ENCODE measurements at places on chromosomes 16 and 17.

DNA sequence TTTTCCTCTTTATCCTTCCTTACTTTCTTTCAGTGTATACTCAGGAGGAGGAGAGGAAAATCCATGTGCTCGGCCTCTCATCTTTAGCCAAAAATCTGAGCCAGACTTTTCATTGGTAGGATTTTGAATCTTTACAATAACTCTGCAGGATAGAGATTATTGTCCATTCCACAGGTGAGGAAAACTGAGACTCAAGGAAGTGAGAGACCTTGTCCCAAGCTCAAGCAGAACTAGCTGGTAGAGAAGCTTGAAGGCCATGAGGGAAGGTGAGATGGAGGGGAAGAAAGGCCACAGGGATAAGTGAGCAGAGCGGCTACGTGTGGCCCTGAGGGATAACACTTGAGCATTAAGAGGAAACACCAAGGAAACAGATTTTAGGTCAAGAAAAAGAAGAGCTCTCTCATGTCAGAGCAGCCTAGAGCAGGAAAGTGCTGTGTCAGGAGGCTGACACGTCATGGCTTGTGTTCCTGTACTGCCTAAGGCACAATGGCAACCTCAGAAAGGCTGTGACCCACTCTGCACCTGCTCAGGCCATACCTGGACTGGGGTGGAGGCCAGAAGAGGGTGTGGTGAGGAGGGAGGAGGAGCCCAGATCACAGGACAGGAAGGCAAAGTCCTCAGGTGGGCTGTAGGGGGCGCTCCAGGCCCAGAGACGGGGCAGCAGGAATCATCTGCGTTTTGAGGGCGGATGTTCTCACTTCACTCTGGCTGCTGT is 11.9 kb downstream of the MT4 start:
- DNase-seq, result peak; percentile 46

DNA sequence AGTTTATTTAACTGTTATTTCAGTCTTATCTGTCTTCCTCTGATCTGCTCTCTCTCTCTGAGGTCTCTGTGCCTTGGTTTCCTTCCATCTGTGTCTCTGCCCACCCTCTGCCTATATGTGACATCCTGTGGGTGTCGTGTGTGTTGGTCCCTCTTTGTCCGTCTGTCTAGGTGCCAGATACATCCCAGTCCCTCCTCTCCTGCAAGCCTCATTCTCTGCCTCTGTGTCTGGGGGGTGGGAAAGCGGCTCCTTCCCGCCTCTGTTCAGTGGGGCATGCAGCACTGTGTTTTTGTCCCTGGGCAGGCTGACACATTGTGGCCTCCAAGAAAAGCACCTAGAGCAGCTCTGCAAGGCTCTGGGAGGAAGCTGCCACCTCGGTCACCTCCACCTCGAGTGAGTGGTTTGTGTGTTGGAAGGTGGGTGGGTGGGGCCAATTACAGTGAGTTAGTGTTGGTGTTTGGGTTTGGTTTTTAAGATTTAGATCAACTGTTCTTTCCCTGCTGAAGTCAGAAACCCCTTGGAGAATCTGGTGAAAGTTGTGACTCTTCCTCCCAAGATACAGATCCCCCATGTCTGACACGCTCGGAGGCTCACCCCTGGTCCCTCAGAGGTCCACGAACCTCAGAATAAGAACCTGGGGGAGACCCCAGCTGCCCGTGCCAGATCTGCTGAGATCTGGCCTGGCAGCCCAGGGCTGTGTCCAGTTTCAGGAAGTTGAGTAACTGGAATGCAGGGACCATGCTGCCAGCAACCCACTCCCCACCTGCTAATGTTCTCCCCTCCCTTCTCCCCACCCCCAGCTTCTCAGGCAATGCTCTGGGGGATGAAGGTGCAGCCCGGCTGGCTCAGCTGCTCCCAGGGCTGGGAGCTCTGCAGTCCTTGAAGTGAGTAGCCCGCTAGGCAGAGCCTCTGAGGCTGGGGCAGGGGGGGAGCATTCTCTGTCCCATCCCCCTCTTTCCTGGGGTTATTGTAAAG is 50.9 kb upstream of the CPNE2 start:
- DNase-seq, result peak; percentile 64

GRCh38 chr17:63196772-63197335 is 230.8 kb downstream of the TANC2 start:
- DNase-seq, result no peak

DNA sequence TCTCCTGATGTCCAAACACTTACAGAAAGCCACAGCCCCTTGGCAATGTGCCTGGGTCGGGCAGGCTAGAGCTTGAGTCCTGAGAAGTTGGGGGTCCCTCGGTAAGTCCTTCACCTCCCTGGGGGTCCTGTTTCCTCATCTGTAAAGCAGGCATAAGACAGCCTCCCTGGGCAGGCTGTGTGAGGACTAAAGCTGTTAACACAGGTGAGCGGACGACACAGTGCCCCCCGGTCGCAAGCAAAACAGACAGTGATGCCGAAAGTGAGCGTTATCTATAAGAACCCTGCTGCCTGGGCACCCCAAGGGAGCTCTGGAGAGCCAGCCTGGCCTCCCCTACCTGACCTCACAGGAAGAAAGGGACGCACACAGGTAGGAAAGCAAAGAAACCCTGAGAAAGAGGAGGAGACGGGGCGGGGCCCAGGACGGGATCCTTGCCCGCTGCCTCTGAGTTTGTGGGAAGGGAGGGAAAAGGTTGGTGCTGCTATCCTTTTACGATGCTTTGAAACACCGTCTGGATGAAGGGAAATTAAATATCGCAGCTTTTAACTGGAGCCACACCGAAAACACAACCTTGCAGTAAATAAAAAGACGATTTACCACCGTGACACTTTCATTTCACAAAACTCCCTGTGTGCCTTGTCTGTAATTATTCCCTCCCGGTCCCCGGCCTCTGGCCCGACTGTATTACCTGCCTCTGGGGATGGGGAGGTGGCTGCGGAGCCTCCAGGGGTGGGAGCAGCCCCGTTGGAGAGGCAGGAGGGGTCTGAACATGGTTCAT is 67.1 kb downstream of the ENGASE start:
- no peak for DNase-seq

DNA sequence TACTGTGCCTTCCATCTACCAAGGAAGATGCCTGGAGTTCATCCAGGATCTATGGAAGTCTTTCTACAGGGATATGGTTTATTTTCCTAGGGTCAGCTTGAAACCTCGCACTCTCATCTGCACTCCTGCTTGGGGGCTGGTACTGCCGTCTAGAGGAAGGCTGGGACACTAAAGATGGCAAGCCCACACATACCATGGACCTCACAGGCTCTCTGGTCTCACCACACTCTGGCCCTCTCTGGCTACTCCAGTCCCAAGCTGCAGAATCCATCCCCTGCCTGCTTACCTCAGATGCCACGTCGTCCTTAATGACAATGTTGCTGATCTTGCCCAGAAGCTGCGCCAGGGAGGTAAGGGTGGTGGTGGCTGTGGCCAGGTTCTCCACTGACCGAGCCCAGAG is 2.1 kb upstream of the UNC119 start:
- DNase-seq, result no peak

DNA sequence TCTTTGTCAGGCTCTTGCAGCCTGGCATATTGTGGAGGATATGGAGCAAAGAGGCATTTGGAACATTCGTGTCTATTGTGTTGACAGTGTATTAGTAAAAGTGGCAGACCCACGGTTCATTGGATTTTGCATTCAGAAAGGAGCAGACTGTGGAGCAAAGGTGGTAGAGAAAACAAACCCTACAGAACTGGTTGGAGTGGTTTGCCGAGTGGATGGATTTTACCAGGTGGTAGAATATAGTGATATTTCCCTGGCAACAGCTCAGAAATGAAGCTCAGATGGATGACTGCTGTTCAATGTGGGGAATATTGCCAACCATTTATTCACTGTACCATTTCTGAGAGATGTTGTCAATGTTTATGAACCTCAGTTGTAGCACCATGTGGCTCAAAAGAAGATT is 44.5 kb downstream of the EFCAB13 start:
- no peak for DNase-seq

DNA sequence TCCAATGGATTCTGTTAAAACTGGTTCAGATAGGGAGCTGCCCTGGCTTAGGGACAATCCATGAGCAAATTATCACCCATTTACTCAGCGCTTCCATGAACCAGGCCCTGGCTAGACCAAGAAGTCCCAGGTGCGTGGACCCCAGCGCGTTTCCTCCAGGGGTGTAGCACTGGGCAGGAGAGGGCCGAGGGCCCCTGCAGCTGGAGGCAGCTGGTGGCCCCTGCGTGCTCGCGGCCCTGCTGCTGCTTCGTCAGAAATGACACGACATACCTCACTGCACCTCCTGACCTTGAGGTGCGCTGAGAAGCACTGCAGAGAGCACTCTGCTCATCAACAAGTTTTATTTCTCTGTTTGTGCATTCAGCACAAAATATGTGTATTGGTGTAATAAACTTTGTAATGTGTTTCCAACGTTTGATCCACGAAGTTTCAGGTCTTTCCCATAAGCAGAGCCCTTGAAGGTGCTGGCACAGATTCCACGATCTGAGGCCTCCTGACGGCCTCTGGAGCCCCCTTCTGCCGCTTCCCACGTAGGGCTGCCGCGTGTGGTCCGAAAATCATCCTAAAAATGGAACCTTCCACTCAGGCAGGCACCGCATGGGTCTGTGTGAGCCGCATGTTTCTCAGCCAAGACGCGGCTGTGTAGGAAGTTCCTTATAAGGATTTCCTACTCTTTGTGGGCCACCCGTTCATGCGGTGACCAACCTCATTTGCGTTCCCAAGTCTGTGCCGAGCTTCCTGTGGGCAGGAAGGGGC is 50.8 kb upstream of the ZCCHC14 start:
- no peak for DNase-seq

DNA sequence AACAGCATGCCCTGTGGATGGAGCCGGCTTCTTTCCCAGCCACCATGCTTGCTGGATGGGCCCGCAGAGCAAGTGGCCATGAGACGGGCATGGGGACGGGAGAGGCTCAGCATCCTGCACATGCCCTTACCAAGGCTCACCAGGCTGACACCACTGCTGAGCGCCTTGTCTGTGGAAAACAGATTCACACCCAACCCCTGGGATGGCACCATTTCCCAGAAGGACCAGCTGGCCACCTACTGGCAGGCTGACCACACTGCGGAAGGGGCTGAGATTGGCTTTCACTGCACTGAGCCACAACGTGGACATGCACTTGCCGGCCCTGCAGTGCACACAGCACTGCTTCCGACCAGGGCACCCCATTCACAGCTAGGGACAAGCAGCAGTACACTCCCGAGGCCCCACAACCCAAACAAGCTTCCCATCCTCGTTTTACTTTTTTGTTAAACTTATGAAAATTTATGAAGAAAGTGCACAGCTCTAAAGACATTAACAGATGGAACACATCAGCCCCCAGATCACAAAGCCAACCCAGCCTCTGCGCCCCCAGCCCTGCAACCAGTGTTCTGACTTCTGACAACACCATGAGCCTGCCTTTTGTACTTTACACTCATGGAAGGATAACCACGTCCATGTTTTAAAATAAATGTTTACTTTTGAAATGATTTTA is 13.9 kb upstream of the KRTAP17-1 start:
- DNase-seq, result no peak

- no peak for DNase-seq
Measured at GRCh38 chr17:65104541-65104940, 32.6 kb upstream of the RGS9 start.

DNA sequence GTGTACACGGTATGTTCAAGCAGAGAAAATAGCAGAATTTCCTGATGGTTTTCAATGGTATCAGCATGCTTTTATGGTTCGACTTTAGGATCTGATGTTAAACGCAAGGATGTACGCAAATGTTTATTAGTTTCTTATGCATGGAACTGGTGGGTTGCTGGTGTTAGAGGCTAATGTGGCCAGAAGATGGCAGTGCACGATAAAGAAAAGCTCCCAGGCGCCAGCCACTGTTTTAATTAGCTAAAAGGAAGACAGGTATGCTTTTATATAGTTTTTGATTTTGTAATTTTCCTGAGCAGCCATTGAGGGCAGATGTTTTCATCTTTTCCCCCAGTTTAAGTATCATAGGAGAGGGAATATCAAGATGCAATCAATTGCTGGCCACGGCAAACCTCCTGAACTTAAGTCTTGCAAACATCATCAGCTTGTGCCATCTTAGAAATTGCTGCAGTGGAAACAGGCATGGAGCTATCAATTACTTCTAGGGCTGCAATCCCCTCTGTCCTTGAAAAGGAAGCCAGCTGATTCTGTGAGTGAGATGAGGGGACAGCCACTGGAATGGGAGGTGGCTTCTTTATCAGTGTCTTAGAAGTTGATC is 648.5 kb upstream of the RBFOX1 start:
- no peak for DNase-seq

- DNase-seq, result no peak
Measured at GRCh38 chr16:62018301-62019060, 17.8 kb downstream of the CDH8 start.

GRCh38 chr16:12899529-12900143 is 1.8 kb upstream of the SHISA9 start:
- no peak for DNase-seq

GRCh38 chr17:76688165-76688622 is 22.6 kb downstream of the MXRA7 start:
- no peak for DNase-seq

DNA sequence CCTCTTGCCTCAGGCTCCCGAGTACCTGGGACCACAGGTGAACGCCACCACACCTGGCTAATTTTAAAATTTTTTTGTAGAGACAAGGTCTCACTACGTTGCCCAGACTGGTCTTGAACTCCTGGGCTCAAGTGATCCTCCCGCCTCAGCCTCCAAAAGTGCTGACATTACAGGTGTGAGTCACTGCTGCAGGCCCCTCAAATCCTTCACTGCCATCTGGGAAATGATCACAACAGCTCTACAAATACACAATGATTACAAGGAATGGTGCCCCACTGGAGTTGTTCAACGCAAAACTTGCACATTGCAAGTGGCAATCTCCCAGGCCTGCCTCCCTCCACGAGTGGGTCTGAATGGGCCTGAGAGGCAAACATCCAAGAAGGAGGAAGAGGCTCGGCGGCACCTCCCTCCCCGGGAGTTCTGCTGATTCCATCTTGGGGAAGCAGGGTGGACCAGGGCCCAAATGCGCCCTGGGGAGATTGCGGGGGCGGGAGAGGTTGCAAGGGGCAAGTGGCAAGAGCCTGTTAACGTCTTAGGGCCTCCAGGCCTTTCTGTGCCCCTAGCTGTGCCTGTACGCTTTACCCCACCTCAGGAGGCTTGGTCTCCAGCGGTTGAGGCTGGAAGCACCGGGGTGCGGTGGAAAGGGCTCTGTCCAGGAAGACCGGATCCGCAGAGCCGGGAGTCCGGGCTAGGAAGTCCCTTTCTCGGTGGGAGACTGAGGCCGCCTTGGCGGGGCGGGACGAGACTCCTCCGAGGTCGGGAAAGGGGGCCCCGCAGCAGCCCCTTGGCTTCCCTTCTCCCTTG is 656 bp upstream of the IGFBP4 start:
- DNase-seq, result no peak

DNA sequence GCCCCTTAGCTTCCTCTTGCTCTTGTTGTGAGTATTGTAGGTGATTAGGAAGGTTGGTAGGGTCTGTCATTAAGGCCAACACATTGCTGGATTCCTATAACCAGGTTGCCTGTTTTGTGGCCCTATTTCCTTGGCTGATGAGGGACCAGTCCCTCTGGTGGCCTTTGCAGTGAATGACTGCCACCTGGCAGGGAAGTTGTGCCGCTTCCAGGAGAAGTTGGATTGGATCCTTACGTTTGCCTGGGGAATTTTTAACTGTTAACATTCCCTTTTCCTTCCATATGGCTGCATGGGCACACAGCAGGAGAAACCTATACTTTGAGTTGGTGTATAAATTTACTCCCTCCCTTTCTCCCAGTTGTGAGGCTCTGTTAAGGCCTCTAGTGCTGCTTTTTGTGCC is 32.4 kb downstream of the LCMT1 start:
- DNase-seq, result no peak

- no peak for DNase-seq
Measured at GRCh38 chr17:12358477-12358876, 307.2 kb upstream of the MYOCD start.
